ENCODE measurements at places on chromosomes 2 and 18. TPM values are rescaled to one million over a fixed set of nuclear protein-coding genes. Genes with fewer than 3 reads are reported as not detected.

GRCh38 chr2:105809097-105809473 lies 64.4 kb downstream of the NCK2 start:
- no peak for DNase-seq

Gene ITGB6
- 0.99 TPM for total RNA-seq

GRCh38 chr2:208407667-208408066 lies 1.1 kb downstream of the PTH2R start:
- DNase-seq = no peak

Gene TUBA3E
- total RNA-seq = not detected

Gene G6PC2
- total RNA-seq = not detected

- no peak for DNase-seq
Measured at GRCh38 chr2:219230059-219230540, 494 bp downstream of the ANKZF1 start.

GRCh38 chr2:109409321-109410038 lies 204.3 kb downstream of the SEPTIN10 start:
- DNase-seq = no peak

- no peak for DNase-seq
Measured at GRCh38 chr18:58135183-58135641, 91.2 kb downstream of the NEDD4L start.

GRCh38 chr2:156955701-156956100 lies 301.8 kb upstream of the GALNT5 start:
- no peak for DNase-seq

DNA sequence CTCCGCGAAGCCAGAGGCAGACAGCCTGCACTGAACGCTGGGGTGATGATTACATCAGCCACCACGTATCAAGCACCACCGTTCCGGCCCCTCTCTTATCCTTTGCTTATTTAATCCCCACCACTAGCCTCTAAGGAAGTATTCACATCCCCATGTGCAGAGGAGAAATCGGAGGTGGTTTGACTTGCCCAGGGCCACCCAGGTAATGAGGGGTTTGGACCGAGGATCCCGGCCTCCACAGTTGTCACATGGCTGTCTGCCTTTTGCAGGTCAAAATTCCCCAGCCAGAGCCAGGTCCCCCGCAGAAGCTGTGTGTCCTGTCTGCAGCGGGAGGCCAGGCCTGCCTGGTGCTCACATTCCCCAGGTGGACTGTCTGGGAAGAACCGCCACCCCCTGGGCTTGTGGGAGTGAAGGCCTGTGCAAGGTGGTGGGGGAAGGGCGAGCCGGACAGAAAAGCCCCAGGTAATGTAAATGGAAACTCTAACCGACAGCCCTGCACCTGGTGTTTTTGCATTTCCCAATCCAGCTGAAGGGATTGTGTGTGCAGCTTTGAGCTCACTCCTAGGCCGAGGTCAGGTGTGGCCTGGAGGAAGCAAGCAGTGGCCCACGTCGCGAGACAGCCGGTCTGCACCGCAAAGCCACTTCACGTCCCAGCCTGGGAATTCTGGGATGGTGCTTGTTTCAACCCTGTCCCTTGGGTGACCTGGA lies 108.5 kb upstream of the ID2 start:
- no peak for DNase-seq

GRCh38 chr18:70522183-70522680 lies 233.4 kb downstream of the SOCS6 start:
- DNase-seq = no peak

GRCh38 chr2:218746960-218747359 lies 35.0 kb upstream of the CYP27A1 start:
- no peak for DNase-seq

DNA sequence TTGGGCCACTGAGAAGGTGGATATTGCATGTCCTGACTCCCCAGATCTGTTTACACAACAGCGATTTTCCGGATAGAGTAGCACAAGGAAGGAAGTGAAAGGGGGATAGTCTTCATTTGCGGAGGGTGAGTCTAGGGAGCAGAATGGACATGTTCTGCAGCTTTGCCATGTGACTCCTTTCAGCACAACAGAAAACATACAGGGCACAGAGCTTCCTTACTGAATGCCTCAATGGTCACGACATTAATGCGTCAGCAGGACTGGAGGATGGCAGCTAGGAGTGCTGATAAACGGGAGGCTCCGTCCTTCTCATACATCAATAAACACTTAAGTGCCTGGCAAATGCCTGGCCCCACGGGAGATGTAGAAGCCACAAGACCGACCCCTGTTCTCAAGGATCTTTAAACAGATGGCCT lies 163.0 kb downstream of the FAM210A start:
- DNase-seq = no peak

- no peak for DNase-seq
Measured at GRCh38 chr2:33409417-33409955, 67.0 kb upstream of the RASGRP3 start.

Data from thoracic aorta (tissue), 2 donors.